ENCODE measurements at places on chromosomes 11 and 22.

DNA sequence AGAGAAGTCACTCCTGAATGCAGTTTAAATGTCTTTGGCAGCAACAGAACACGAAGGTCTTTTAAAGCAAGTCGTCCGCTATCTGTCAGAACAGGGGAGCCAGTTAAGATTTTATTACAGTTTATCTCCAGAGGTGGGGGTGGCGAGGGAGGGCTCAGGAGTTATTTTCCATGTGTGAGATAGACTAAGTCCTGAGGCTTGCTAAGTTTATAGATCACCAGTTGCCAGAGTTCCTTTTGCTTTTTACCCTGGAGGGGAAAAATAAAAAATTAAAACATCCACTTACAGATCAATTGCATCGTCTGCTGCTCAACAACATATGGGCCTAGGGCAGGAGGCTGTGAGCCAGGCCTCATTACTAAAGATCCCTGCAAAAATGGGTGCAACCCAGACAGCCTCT lies 90.7 kb downstream of the SNX19 start:
- DNase-seq: no peak

GRCh38 chr11:128891913-128892398 lies 800 bp downstream of the KCNJ5 start:
- DNase-seq: no peak

- DNase-seq: no peak
These were observed 254.0 kb upstream of the PITPNB start for GRCh38 chr22:28172892-28173670.

DNA sequence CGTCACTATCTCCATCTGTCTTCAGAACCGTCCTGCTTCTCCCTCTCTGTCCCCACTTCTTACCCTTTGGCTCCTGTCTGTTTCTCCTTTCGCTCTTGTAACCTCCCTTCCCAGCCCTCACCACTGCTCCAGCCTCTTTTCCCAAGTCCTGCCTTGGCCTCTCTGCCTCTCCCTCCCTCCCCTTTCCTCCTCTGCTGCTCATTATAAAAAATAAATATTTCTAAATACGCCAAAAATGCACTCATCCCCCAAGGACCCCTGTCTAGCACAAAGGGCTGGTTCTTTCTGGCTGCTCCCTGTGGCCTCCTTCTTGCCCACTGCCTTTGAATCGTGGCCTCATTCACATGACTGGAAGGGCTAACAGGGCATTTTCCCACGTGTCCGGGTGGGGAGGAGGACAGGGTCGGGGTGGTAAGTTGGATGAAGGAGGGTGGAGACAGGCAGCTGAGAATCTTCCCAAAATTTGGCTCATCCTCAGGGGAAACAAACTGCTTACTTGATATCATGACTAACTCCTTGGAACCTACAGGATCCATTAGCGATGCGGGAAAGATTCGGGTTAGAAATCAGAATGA lies 26.4 kb upstream of the OAF start:
- DNase-seq: no peak

GRCh38 chr11:35632301-35632700 lies 14.0 kb downstream of the FJX1 start:
- no peak for DNase-seq

DNA sequence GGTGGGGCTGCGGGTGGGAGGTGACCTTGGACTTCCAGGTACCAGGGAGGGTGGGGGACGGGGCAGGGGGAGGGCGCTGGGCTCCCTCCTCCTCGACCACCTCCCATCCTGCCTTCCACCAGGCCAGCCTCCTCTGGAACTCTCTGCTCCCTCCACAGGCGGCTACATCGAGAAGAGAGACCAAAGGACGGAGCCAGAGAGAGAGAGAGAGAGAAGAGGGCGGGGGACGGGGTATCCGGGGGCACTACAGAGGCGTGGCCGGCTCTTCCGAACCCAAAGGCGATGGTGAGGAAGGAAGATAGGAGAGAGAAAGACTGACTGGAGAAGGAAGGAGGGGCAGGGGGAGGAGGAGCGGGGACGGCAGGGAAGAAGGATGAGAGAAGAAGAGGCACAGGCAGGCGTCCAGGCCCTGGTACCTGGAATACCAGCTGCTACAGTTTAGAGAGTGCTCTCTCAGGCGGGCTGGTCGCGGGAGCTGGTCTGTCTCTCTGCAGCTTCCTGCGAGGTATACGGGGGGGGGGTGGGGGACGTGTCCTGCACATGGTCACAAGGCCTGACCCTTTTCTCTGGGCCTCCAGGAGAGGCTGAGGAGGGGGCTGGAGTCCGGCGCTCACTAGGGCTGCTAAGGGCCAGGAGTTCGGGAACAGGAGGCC lies 38.0 kb downstream of the IGSF9B start:
- DNase-seq: no peak

DNA sequence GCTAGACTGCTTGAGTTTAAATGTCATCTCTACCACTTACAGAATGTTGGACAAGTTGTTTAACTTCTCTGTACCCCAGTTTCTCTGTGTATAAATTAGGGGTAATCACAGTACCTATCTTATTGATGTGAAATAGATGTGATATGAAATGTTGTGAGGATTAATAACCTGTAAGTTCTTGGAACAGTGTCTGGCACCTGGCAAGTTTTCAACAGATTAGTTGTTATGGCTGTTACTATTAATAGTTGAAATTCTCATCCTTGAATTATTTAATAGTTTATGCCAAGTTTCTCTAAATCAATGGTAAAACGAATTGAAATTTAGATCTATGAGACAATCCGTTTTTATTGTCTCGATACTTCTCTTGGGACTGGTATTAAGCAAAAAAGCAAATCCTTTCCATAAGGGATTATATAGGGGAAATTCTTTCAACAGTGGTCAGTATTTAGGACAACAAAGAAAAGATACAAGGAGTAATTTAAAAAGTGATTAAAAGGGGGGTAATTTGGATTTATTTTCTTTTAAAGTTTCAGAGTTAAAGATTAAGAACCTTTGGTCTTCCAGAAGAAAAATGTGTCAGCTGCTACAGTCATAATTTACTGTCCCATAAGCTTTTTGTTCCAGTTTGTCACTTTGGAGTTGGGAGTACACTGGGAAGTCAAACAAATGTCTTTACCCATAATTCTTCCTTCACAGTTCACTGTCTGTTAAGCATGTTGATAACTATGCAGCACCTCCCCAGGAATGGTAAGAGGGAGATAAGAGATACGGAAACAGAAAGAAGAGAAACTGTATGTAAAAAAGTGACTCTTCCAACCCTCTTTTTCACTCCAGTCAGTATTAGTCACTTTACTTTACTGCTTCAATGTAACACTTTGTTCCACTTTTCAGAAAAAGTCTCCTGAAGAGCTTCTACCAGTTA lies 13.2 kb downstream of the PDE3B start:
- no peak for DNase-seq

DNA sequence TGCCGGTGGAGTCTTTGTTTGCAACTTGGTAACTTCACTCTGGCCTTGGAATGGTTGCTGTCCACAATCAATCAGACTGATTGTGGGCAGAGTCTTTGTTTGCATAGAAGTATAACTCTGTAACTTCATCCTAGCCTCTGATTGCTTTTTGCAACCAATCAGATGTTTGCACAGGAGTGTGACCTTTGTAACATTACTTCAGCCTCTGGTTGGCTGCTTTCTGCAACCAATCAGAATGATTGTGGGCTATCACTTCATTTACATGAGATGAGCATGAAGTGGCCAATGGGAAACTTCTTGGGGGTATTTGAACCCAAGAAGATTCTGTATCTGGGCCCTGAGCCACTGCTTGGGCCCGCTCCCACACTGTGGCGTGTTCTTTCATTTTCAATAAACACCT lies 79.6 kb upstream of the CLDN5 start:
- no peak for DNase-seq

DNA sequence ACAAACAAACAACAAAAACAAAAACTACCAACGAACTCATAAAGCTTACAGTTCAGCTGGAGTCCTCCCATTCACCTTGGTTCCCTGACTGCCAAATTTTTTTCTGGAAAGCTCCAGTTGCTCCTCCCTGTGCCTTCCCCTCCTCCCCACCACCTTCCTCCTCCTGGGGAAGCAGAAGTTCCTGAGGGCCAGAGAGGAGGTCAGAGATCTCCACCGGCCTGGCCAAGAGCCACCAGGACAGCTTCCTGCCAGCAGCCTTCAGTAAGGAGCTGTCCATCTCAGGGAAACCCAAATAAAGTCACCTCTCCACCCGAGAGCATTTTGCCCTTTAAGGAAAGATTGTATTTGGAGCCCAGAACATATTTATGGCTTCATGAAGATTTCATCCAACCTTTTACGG lies 20.0 kb downstream of the APLNR start:
- no peak for DNase-seq

DNA sequence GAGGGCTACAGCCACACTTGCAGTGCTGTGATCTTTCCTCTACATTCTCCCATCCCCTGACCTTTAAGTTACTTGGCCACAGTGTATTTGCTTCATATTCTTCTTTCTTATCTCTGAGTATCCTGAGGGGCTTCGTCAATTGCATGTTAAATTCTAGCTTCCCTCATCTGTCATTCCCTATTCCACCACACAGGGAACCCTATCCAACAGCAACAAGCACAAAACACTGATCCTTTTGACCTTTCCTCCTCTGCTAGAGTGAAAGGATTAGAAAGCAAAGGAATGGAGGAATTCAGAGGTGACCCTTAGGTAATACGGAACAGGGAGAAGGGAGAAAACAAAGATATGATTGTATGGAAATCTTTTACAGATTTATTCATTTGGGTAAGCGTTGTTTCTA lies 1061.7 kb upstream of the TENM4 start:
- DNase-seq: no peak

DNA sequence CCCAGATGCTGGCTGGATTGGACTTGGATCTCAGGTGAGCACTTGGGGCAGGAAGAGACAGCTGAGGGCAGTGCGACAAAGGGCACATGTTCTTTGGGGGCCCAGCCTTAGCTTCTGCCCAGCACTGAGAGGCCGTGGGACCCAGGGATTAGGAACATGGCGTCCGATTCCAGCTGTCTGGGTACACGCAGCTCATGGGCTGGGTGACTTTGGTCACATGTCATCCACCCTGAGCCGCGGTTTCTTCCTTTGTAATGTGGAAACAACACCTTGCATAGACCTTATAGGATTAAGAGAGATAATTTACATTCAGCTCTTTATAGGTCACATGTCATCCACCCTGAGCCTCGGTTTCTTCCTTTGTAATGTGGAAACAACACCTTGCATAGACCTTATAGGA lies 39.8 kb downstream of the MYO18B start:
- DNase-seq: no peak

- no peak for DNase-seq
These were observed 13.7 kb upstream of the PPARA start for GRCh38 chr22:46136486-46137217.

All from T-helper 22 cell (primary cell).